ENCODE measurements at places on chromosomes 11 and 22. TPM values are rescaled to one million over a fixed set of nuclear protein-coding genes. Genes with fewer than 3 reads are reported as not detected.
A peak's percentile ranks its signal among the peaks of the same experiment; 100 is the strongest.

MUC6 gene
- total RNA-seq, result not detected

ACRV1 gene
- total RNA-seq, result not detected

BCO2 gene
- total RNA-seq, result 0.52 TPM

CHST1 gene
- total RNA-seq, result 0.65 TPM

MMP1 gene
- 3.8 TPM for total RNA-seq

LUZP2 gene
- 0.75 TPM for total RNA-seq

APOBEC3H gene
- total RNA-seq, result not detected

CXCR5 gene
- not detected for total RNA-seq

GRAMD1B gene
- 6.0 TPM for total RNA-seq

FAT3 gene
- total RNA-seq, result 0.80 TPM

OR52K1 gene
- not detected for total RNA-seq

C11orf65 gene
- total RNA-seq, result 0.81 TPM

DNA sequence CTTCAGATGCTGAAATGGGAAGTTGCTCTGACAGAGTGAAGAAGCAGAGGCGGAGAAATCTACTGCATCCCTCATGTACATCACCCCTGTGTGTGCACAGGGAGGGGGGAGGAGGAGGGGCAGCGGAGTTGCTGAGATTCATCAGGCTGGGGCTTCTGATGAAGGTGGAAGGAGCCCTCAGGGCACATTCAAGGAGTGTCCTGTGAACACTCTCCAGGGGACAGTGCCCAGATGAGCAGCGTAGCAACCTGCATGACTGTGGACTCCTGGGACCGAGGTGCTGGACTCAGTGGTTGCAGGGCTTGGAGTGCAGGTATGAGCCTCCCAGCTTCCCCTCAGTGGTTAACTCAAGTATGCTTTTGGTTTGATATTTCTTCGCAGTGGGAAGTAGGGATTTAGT is 257.8 kb upstream of the B3GAT1 start:
- DNase-seq, result no peak

DNA sequence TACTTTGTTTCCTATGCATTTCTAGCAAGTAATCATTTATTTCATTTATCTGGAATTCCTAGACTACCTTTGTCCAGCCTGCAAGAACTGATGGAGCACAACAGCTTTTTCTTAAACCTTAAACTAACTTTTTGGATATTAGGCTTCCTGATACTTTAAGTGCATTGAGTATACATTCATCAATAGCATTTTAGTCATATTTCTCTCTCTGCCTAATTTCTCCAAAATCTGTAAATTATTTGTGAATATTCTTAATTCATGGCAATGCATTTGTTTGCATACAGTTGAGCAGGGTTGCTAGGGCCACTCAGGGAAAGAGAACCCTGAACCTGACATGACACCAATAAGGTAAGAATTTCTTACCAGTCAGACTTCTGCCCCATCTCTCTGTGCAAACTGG is 29.1 kb upstream of the APLNR start:
- no peak for DNase-seq

- no peak for DNase-seq
These were observed 64.2 kb downstream of the CYTH4 start for GRCh38 chr22:37346505-37346895.

DNA sequence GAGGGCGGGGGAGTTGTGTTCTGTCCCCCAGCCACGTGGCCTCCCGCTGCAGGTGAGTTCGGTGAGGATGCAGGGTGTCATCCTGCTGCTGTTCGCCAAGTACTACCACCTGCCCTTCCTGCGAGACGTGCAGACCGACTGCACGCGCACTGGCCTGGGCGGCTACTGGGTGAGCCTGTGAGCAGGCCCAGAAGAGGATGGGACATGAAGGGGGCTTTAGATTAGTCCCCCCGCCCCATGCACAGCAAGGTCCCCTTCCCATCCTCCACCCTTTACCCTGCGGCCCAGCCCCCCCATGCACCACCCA is 4.1 kb downstream of the INPP5J start:
- DNase-seq, result no peak

GRCh38 chr11:10476927-10477689 is 22.0 kb downstream of the AMPD3 start:
- no peak for DNase-seq

DNA sequence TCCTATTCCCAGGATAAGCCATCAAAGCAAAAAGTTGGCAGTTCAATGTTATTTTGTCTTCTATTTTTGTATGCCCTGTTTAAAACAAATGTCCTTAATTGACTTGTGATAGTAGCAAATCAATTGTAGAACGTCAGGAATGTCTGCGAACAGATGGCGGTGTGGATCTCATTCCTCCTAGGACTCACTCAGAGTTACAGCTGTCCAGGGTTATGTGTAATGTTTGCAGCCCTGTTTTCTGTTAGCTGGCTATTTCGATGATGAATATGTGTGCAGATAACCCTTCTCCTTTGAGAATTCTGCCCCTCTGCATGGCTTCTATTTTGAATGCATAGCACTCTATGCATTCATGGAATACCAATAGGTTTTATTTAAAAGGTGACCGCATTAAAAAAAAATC is 1248.0 kb upstream of the CNTN5 start:
- DNase-seq, result no peak

DNA sequence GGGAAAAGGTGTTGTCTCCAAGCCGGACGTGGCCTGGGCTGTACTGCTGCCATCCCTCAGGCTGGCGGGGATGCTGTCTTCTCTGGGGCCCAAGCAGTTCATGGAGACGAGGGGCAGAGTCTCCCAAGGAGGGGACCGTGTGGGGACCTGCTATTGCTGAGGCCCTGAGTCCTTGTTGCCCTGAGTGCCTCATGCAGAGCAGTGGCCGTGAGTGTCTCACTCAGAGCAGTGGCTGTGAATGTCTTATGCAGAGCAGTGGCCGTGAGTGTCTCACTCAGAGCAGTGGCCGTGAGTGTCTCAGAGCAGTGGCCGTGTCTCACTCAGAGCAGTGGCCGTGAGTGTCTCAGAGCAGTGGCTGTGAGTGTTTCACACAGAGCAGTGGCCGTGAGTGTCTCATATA is 54.7 kb downstream of the GRAMD4 start:
- no peak for DNase-seq

- DNase-seq, result no peak
These were observed 24.2 kb downstream of the GTPBP1 start for GRCh38 chr22:38729946-38730345.

DNA sequence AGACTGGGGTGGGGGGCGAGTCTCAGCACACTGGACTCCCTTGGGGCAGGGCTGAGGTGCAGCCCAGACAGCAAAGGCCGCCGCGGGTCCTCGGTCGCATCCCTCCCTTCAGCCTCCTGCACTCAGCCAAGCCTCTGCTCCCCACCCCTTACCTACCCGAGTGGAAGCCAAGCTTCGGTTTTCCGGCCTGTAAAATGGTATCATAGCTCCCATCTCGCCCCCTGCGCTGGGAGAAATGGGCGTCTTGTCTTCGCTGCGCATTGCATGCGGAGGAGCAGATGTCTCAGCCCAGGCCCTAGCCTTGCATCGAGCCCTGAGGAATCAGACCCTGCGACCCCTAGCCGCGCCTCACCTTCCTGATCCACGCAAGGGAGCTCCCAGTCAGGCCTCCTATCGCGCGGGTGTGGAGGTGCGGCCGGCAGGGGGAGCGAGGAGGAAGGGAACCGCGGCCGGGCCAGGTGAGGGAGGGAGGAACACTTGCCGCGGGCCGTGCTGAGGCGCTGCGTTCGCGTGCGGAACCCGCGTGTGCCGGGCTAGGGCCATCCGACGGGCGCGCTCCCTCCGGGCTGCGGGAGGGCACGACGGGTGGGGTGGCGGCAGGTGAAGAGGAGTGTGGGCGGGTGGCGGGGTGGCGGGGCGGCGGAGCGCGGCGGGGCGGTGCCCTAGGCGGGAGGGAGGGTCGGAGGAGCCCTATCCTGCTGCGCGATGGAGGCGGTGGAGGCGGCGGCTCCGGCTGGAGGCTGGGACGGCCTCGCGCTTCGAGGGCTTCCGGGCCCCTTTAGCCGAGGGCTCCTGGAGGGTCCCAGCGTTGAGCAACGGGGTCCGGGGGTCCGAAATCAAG is 4.1 kb upstream of the TBX1 start:
- DNase-seq, result no peak

DNA sequence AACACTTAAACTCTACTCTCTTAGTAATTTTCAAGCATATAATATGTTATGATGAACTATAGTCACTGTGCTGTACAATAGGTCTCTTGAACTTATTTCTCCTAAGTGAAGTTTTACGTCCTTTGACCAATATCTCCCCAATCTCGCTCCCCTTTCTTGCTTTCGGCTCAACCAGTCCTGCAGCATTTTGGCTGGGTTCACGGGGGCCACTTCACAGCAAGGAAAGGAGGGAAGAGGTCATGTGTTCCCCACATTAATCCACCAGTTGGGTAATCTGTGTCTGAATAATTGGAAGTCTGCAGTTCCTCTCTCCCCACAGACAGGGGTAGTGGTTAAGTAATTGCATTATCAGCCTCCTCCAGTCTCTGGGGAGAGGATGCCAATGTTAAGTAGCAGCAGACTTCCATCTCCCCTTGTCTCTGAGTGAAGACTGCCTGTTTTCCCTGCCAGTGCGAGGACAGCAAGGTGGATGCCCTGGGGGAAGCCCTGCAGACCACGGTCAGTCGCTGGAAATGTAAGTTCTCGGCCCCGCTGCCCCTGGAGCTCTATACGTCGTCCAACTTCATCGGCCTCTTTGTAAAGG is 59.2 kb upstream of the CRTAM start:
- no peak for DNase-seq

- no peak for DNase-seq
These were observed 67.0 kb downstream of the TRMU start for GRCh38 chr22:46402505-46402904.

GRCh38 chr22:45291931-45292290 is 7.2 kb downstream of the UPK3A start:
- no peak for DNase-seq

- DNase-seq, result no peak
These were observed 873.2 kb downstream of the METTL15 start for GRCh38 chr11:28981381-28981780.

DNA sequence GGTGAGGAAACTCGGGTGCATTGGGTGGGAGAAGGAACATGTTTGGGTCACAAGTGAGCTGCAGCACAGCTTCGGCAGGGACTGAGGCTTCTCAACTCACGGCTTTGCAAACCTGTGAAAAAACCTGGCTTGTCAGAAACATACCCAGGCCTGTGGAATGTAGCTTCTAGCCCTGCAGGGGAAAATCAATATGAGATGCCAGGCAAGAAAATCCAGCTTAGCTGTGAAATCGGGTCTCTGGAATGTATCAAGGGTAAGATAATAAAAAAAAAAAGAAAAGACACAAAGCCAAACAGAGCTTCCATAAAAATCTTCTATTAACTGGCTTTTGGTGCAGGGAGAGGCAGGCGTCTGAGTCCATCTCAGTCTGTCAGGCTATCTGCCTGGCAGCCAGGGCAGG is 28.5 kb downstream of the UQCR10 start:
- DNase-seq, result no peak

GRCh38 chr11:1404461-1405185 is 14.9 kb downstream of the BRSK2 start:
- no peak for DNase-seq

DNA sequence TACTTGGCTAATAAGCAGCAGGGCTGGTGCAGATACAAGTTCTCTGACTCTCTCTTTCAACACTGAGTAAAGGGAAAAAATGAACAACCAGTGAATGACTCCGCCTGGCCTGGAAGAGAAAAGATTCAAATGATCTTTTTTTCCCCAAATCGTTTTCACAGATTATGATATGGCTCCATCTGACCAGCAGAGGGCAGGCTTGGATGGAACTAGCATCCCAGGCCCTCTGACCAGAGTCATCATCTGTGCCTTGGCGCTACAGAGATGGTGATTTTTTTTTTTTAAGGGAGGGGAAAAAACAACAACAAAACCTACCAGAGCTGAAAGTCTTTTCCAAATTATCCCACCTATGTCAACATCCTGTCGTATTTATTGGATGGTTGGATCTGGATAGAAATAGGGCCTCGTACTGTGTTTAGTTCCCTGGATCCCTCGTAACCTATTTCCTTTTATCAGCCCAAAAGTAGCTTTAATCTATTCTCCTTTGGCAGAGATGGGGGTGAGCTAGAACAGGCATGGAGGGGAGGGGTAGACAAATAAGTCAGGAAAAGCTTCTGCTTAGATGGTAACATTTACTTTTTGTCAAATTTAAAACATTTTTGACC is 69.7 kb downstream of the PRSS23 start:
- peak; percentile 7 for DNase-seq

- DNase-seq, result no peak
These were observed 129.5 kb upstream of the SESN3 start for GRCh38 chr11:95360377-95361075.

DNA sequence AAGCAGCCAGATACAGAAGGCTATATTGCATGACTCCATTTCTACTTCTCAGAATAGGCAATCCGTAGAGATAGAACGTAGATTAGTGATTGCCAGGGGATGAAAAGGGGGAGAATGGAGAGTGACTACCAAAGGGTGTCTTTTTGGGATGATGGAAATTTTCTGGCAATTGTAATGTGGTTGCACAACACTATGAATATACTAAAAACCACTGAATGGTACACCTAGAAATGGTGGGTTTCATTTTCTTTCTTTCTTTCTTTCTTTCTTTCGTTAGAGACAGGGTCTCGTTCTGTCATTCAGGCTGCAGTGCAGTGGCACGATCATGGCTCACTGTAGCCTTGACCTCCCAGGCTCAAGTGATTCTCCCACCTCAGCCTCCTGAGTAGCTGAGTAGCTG is 54.4 kb downstream of the BID start:
- DNase-seq, result no peak

GRCh38 chr11:72146625-72147024 is 11.1 kb downstream of the FOLR3 start:
- DNase-seq, result no peak

DNA sequence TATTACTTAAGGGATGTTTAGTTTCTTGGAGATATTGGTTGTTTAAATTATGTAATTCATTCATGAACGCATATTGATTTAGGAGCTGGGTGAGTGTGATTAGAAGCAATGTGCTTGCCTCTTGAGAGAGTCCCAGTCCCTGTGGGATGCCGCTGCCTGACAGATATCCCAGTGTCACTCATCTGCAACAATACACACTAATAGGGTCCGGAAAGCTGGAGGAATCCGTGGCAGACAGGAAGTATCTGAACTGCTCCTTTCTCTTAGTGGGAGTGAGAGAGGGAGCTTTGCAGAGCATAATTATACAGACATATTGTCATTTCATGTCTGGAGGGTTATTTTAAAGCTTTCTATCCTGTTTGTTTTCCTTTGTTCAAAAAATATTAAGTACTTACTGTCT is 17.4 kb downstream of the AMOTL1 start:
- DNase-seq, result no peak

DNA sequence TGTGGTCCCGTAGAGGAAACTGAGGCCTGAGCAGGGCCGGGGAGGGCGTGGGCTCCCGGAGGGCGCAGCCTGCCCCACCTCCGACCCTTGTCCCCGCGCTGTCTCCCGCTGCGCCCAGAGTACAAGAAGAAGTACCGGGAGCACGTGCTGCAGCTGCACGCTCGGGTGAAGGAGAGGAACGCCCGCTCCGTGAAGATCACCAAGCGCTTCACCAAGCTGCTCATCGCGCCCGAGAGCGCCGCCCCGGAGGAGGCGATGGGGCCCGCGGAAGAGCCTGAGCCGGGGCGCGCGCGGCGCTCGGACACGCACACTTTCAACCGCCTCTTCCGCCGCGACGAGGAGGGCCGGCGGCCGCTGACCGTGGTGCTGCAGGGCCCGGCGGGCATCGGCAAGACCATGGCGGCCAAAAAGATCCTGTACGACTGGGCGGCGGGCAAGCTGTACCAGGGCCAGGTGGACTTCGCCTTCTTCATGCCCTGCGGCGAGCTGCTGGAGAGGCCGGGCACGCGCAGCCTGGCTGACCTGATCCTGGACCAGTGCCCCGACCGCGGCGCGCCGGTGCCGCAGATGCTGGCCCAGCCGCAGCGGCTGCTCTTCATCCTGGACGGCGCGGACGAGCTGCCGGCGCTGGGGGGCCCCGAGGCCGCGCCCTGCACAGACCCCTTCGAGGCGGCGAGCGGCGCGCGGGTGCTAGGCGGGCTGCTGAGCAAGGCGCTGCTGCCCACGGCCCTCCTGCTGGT is 1.9 kb downstream of the NLRP6 start:
- DNase-seq, result no peak

Measured in epithelial cell of proximal tubule (primary cell).